ENCODE measurements at places on chromosomes 1 and 21. TPM values are rescaled to one million over a fixed set of nuclear protein-coding genes. Genes with fewer than 3 reads are reported as not detected.

- H3K27me3 ChIP-seq = no peaks in the 10 kb centered on the region
- no peak overlapping the region for H3K4me3 ChIP-seq
- peaks cover 9% of the 10 kb centered on the region for H3K4me1 ChIP-seq
- peaks cover 99% of the 10 kb centered on the region for H3K36me3 ChIP-seq
- no peak overlapping the region for H3K27ac ChIP-seq
These were observed 11.6 kb downstream of the ENO1 start for GRCh38 chr1:8866792-8867415.

DNA sequence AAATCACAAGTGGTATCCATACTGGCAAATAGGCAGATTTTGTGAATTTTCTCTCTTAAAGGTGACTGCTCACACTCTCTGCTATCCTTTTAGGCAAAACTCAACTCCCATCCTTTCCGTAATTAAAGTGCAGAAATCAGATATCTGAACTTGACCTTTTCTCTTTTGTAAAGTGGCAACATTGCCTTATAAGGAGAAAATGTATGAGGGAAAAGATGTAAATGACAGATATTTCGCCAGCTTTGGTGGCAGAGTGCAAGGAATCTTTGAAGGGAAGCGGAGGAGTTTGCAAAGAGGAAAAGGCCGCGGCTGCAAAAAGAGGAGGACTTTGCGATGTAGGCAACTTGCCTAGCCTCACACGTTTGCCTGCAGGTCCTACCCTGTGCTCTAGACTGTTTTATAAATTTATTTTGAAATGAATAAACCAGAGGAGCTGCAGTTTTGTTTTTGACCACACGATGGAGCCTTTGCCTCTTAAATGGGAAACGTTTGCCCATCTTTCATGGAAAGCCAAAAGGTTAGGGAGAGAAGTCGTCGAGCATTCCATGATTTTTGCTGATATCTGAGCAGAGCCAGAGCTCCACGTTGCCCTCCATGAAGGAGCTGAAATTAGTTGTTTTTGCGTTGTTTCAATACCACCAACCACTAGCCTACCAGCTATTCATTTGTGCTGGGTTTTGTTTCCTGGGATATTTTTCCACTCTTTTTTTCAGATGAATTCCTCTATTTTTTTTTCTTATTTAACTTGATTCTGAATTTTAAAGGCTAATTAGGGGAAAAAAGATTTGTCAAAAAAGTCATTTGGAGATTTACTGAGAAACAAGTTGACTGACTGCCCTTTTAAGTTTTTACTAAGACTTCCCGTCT, 242.3 kb downstream of the LMX1A start:
- no peaks in the 10 kb centered on the region for H3K4me1 ChIP-seq
- H3K27ac ChIP-seq = no peak overlapping the region
- no peak for DNase-seq
- H3K27me3 ChIP-seq = no peaks in the 10 kb centered on the region
- no peak overlapping the region for H3K4me3 ChIP-seq
- no peaks in the 10 kb centered on the region for H3K36me3 ChIP-seq

The JAM2 gene
- 14.2 TPM for total RNA-seq

GRCh38 chr1:240691909-240692705, 80.2 kb upstream of the GREM2 start:
- no peak overlapping the region for H3K4me3 ChIP-seq
- no peaks in the 10 kb centered on the region for H3K4me1 ChIP-seq

The CR1L gene
- not detected for total RNA-seq

DNA sequence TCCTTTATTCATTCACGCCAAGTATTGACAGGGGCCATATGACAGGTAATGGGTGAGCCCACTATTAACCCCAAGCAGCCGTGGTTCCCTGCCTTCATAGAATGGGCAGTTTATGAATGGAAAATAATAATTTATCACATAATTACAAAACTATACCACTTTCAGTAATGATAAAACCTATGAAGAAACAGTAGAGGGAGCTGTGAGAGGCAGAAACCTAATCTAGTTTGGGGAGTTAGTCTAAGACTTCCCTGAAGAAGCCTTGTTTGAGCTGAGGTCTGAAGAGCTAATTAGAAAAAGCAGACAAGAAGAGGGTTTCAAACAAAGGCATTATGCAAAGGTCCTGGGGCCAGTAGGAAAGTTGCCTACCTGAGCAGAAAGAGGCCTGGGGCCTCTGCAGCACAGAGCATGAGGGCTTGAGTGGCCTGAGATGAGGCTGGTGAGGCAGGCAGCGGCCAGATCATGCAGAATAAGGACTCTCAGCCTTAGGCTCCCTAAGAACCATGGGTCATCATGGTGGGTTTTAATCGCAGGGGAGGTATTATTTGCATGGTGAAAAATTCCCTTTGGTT, 142.8 kb downstream of the ATG4C start:
- no peak overlapping the region for H3K27ac ChIP-seq
- H3K4me3 ChIP-seq = no peak overlapping the region

DNA sequence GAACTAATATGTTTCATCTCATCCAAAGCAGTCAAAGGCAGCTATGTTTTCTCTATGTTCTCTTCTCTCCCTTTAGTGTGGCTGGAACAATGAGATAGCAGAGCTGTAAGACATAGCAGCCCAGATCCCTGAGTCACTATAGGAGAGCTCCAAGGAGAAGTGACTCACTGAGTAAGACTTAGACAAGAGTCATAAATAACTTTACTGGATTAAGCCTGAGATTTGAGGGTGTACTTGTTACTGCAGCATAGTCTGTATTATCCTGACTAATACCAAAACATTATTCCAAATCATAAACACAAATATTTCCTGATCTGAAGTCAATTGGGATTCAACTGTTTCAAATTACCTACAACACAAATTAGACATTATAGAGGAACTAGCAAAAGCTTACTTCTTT, 3.9 kb downstream of the KRTAP19-8 start:
- no peak overlapping the region for H3K4me3 ChIP-seq
- no peaks in the 10 kb centered on the region for H3K27me3 ChIP-seq
- no peak for DNase-seq
- no peak overlapping the region for H3K27ac ChIP-seq
- no peaks in the 10 kb centered on the region for H3K4me1 ChIP-seq

The EPHA10 gene
- total RNA-seq = 1.7 TPM

The SYT6 gene
- not detected for total RNA-seq

DNA sequence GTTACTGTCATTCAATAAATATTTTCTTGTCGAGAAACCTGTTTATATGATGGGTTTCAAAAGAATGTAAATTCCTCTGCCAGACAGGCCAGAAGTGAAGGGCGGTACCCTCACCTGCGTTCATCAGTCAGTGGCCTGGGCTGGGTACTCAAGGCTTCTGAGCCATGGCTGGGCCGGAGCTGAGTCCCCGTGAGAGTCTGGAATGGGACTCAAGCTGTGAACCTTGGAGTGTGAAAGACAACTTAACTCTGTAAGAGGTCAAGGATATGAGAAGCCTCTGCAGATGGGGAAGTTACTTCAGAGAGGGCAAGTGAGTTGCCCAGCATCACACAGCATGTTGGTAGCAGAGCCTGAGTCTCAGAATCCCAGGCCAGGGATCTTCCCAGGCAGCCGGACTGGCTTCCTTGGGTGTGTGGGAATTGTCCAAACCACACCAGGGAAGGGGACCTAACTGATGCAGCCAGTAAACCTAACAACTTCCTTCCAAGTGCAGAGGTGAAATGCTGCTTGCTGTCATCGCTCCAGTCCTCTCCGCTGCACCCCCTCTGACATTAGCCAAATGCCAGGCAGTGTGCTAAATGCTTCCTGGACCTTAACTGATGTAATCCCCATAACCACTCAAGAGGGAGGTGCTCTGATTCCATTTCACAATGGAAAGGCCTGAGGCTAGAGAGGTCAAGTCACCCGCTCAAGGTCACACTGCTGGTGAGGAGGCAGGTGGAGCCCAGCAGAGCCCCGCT, 4.8 kb downstream of the DISP3 start:
- H3K27me3 ChIP-seq = peaks cover 16% of the 10 kb centered on the region
- H3K4me1 ChIP-seq = peaks cover 13% of the 10 kb centered on the region
- H3K27ac ChIP-seq = no peak overlapping the region
- DNase-seq = no peak
- H3K4me3 ChIP-seq = no peak overlapping the region
- H3K36me3 ChIP-seq = no peaks in the 10 kb centered on the region

GRCh38 chr21:38927776-38928175, 122.0 kb downstream of the ETS2 start:
- no peaks in the 10 kb centered on the region for H3K36me3 ChIP-seq
- H3K27ac ChIP-seq = no peak overlapping the region
- DNase-seq = peak; percentile 60
- peaks cover 32% of the 10 kb centered on the region for H3K4me1 ChIP-seq
- no peaks in the 10 kb centered on the region for H3K27me3 ChIP-seq
- no peak overlapping the region for H3K4me3 ChIP-seq

Measured in upper lobe of left lung (tissue), 6 donors.